ENCODE measurements at places on chromosomes 13 and 19. TPM values are rescaled to one million over a fixed set of nuclear protein-coding genes. Genes with fewer than 3 reads are reported as not detected.

The LGALS14 gene
- total RNA-seq, result not detected

DNA sequence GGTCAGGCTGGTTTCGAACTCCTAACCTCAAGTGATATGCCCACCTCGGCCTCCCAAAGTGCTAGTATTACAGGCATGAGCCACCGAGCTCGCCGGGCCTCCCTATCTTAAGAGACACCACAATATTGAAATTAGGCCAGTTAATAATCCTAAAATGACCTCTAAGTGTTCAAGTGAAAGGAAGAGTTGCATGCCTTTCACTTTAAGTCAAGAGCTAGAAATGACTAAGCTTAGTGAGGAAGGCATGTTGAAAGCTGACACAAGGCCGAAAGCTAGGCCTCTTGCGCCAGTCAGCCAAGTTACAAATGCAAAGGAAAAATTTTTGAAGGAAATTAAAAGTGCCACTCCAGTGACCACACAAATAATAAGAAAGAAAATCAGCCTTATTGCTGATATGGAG lies 144.5 kb upstream of the FNDC3A start:
- H3K36me3 ChIP-seq, result no peaks in the 10 kb centered on the region
- no peaks in the 10 kb centered on the region for H3K4me1 ChIP-seq
- H3K4me3 ChIP-seq, result no peak overlapping the region
- H3K27ac ChIP-seq, result no peak overlapping the region
- no peaks in the 10 kb centered on the region for H3K27me3 ChIP-seq

The ONECUT3 gene
- not detected for total RNA-seq

GRCh38 chr13:54394085-54394700 lies 1365.6 kb downstream of the OLFM4 start:
- no peaks in the 10 kb centered on the region for H3K4me1 ChIP-seq
- H3K36me3 ChIP-seq, result no peaks in the 10 kb centered on the region
- H3K4me3 ChIP-seq, result no peak overlapping the region
- no peak overlapping the region for H3K27ac ChIP-seq

The SMIM24 gene
- 18.7 TPM for total RNA-seq

DNA sequence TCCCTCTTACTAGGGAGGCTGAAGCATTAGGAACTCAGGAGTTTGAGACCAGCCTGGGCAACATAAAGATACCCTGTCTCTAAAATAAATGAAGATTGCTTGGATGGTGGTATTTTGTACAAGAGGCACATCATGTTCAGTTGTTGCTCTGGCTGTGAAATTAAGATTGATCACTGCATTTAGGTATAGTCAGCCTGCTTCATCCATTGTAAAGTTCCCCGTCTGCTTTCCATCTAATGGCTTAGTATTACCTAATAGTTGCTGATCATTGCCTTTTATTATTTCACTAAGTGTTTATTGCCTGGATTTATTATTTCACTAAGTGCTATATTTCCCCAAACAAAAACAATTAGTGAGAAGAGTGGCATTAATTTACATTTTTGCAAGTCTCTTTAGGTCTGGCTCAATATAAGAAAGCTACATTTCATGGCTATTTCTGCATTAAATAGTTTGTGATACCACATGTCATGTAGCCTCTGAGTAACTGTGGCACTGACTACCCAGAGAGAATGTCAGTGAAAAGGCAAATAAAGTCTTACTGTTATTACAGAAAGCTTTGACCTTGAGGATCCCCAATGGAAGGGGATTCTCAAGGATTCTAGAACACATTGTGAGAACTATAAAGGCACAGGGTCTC lies 45.0 kb upstream of the ZMYM5 start:
- H3K4me1 ChIP-seq, result no peaks in the 10 kb centered on the region
- DNase-seq, result no peak
- H3K36me3 ChIP-seq, result no peaks in the 10 kb centered on the region

The CIC gene
- total RNA-seq, result 35.1 TPM

DNA sequence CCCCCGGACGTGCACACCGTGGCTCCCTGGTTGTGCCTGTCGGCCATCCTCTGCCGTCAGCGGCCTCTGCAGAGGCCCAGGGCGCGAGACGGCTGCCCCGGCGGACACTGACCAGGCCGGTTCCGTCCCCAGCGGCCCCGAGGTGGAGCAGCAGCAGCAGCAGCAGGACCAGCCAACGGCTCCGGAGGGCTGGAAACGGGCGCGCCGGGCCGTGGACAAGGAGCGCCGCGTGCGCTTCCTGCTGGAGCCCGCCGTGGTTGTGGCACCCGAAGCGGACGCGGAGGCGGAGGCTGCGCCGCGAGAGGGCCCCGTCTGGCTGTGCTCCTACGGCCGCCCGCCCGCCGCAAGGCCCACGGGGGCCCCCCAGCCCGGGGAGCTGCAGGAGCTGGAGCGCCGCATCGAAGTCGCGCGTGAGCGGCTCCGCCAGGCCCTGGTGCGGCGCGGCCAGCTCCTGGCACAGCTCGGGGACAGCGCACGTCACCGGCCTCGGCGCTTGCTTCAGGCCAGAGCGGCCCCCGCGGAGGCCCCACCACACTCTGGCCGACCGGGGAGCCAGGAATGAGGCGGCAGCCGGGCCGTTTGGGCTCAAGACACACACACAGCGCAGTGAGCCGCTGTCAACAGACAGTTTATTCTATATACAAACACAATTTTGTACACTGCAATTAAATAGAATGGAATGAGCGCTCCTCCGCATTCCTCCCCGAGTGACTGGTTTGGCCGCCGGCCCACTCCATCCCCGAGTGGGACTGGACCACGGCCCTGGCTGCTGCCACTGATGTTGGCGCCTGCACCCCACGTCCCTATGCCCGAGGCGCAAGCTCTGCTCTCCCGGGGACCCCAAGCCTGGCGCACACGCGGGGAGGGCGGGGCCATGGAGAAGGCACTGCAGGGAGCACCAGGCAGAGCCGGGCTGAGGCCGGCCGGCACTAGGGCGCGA lies 9.1 kb downstream of the GRIN3B start:
- H3K36me3 ChIP-seq, result no peaks in the 10 kb centered on the region
- H3K27ac ChIP-seq, result peak overlapping the region; percentile 60
- no peaks in the 10 kb centered on the region for H3K4me1 ChIP-seq
- no peak overlapping the region for H3K4me3 ChIP-seq
- no peaks in the 10 kb centered on the region for H3K27me3 ChIP-seq
- peak; percentile 32 for DNase-seq

DNA sequence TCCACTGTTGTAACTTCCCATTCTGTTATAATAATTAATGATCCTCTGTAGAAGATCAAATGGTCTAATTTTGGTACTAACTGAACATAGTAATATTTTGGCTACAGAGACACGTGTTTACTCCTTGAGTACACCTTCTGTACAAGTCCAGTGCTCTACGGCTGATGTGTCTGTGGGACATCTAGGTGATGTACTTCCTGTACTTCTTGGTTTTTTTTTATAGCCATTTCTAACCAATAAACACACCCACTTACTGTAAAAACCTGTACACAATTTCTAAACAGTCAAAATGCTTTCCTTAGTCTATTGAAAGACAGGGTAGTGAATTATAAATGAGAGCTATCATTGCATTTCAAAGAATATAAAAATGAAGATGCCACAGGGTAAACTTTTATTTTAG lies 118.7 kb downstream of the RNF17 start:
- no peak overlapping the region for H3K4me3 ChIP-seq
- H3K27me3 ChIP-seq, result no peaks in the 10 kb centered on the region

The DIRAS1 gene
- 0.41 TPM for total RNA-seq

DNA sequence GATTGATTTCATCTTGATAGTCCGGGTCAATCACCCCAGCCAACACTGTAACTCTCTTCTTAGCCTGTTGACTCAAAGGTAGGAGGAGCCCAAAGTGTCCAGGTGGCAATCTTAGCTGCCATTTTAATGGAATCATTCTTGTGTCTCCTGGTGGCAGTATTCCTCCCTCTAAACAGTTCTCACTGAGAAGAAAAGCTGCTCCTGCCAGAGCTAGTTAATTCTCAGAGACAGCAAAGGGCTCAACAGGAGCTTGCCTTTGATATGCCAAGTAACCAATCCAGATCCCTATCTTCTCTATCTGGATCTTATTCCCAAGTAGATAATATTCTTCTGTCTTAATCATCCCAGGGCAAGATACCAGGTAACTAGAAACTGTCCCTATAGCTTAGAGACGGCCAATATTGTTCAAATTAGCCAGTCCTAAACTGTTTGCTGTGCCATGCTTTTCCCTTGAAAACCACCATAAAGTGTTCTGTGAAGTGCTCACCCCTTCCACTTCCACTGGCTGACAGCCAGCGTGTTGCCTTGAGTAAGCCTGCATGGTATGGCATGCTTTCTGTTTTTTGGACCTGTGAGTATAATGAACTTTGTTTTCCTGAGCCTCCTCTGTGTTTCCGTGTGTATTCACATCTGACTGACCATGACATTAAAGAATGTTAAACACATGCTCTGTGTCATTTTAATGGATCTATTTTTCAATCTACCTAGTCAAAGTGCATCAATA lies 463.7 kb upstream of the SLITRK5 start:
- no peaks in the 10 kb centered on the region for H3K27me3 ChIP-seq
- H3K36me3 ChIP-seq, result no peaks in the 10 kb centered on the region
- no peaks in the 10 kb centered on the region for H3K4me1 ChIP-seq
- no peak overlapping the region for H3K4me3 ChIP-seq
- no peak for DNase-seq

- peak overlapping the region; percentile 89 for H3K27ac ChIP-seq
- peaks cover 7% of the 10 kb centered on the region for H3K4me1 ChIP-seq
These were observed 2.0 kb downstream of the ZNF792 start for GRCh38 chr19:34961775-34962686.

The TNFSF13B gene
- total RNA-seq, result 1.1 TPM

All from transverse colon (tissue), 4 donors.